Activated CD4-positive, alpha-beta T cell treated with anti-CD3 and anti-CD28 coated beads, Interleukin-2, amount 10 ng/mL, durations not matched to agents 7 days and 5 days (primary cell): ENCODE measurements at places on chromosomes 3 and 15. TPM values are rescaled to one million over a fixed set of nuclear protein-coding genes. Genes with fewer than 3 reads are reported as not detected.

Gene TFRC
- total RNA-seq, result 234 TPM

Gene CTXN2
- not detected for total RNA-seq

Gene C3orf20
- total RNA-seq, result 0.10 TPM

Gene NME9
- not detected for total RNA-seq

Gene CCDC191
- total RNA-seq, result 2.9 TPM

Gene CLDN16
- total RNA-seq, result not detected

Gene SYNM
- total RNA-seq, result 0.08 TPM

Gene LRRFIP2
- total RNA-seq, result 30.1 TPM

Gene TMEM108
- total RNA-seq, result not detected

Gene GOLGA8Q
- total RNA-seq, result 0.83 TPM

Gene TRIM71
- total RNA-seq, result not detected

Gene SOX2
- total RNA-seq, result not detected

Gene GOLGA8K
- total RNA-seq, result 0.77 TPM

Gene APOD
- total RNA-seq, result not detected

Gene GOLGA8B
- total RNA-seq, result 130 TPM

Gene SAXO2
- 14.3 TPM for total RNA-seq

Gene ARHGAP31
- 2.0 TPM for total RNA-seq

Gene KBTBD13
- not detected for total RNA-seq

Gene MCF2L2
- 3.6 TPM for total RNA-seq

Gene RARB
- total RNA-seq, result not detected

Gene SCAANT1
- not detected for total RNA-seq

Gene BSN
- total RNA-seq, result 0.06 TPM

Gene RPL29
- total RNA-seq, result 1,425 TPM

Gene ALG3
- total RNA-seq, result 45.7 TPM

Gene CYP8B1
- total RNA-seq, result not detected

Gene TRMT10C
- 31.7 TPM for total RNA-seq

Gene OXTR
- total RNA-seq, result 0.65 TPM

Gene CD96
- total RNA-seq, result 307 TPM

Gene GP9
- total RNA-seq, result not detected

Gene CCDC13
- 0.65 TPM for total RNA-seq

Gene GPD1L
- total RNA-seq, result 25.5 TPM

Gene POLQ
- 29.0 TPM for total RNA-seq

Gene OR5K2
- not detected for total RNA-seq

Gene RNF168
- total RNA-seq, result 37.5 TPM

Gene FSD2
- not detected for total RNA-seq

Gene ADAMTS17
- total RNA-seq, result 5.0 TPM

Gene SENP2
- total RNA-seq, result 29.7 TPM

Gene HIGD2B
- total RNA-seq, result not detected

Gene PLA2G4B
- total RNA-seq, result 17.0 TPM
